ENCODE measurements at places on chromosomes 3 and 15.

DNA sequence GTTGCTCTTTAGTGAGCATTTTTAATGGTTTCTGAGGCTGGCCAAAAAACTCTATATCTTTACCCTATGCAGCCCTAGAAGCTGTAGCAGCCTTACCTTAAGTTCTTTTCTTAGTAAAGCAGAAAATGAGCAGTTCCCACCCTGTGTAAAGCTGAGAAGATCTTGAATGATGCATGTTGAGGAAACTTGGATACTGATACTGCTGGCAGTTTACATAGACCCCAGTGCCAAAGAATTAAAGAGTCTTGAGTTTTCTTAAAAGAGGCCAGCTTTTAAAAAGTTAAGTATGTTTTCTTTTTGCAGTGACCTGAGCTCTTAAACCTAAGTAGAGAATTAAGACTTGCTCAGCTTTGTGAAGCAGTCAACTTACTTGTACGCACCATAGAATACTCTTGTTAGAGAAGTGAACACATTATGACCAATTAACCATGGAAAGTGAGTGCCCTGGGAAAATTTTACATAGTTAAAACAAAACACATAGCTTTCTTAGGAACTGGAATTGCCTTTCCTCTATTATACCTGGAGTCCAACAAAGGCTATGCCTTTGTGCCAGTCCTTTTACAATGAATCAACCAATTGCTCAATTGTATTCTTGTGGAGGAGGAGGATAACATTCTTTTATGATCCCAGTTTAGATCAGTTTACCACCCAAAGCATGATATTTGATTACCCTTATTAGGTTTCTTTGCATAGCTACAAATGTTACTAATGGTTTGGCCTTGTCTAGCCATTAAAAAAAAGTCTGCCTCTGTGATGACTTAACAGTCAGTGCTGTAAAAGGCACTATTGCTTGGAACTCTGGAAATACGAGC is 28.4 kb downstream of the PLS1 start:
- DNase-seq, result no peak

GRCh38 chr3:128372281-128372680 is 94.4 kb downstream of the DNAJB8 start:
- no peak for DNase-seq

DNA sequence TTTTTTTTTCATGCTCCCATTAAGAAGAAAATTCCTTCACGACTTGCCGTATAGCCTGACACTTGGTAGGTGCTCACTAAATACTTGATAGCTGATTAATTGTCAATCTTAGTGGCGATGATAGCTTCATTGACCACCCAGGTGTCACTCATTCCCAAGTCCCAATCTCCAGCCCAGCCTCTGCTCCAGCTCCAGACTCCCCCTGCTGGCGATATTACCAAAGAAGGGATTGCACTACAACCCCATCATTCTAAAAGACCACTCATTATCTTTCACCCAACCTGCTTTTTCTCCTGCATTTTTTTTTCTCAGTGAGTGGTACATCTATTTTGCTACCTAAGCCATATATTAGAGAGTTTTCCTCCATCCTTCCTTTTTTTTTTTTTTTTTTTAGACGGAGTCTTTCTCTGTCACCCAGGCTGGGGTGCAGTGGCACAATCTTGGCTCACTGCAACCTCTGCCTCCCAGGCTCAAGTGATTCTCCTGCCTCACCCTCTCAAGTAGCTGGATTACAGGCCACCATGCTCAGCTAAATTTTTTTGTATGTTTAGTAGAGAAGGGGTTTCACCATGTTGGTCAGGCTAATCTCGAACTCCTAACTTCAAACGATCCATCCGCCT is 19.5 kb upstream of the COMMD2 start:
- DNase-seq, result peak; percentile 17

- no peak for DNase-seq
Observed at GRCh38 chr15:68511073-68511991, 67.5 kb upstream of the CORO2B start.

DNA sequence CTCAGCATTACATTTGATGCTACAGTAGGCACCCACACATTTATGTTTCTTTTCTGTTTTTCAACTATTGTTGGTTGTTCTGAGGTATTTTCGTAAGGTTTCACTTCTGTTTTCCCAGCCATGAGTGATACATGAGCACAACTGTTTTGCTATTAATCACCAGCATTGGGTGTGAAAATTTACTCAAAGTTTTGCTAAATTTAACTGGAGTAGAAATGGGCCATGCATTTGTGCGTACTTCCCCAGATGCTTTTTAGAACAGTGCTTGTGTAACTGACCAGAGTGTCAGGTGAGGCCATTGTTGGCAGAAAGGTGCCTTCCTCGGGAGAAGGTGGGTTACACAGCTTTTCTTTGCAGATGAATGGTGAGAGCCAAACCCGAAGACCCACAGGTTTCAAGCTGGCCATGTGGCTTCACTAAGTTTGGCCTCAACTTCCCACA is 70.4 kb downstream of the ST6GAL1 start:
- no peak for DNase-seq

- no peak for DNase-seq
Observed at GRCh38 chr3:63875510-63875909, 11.8 kb downstream of the ATXN7 start.

DNA sequence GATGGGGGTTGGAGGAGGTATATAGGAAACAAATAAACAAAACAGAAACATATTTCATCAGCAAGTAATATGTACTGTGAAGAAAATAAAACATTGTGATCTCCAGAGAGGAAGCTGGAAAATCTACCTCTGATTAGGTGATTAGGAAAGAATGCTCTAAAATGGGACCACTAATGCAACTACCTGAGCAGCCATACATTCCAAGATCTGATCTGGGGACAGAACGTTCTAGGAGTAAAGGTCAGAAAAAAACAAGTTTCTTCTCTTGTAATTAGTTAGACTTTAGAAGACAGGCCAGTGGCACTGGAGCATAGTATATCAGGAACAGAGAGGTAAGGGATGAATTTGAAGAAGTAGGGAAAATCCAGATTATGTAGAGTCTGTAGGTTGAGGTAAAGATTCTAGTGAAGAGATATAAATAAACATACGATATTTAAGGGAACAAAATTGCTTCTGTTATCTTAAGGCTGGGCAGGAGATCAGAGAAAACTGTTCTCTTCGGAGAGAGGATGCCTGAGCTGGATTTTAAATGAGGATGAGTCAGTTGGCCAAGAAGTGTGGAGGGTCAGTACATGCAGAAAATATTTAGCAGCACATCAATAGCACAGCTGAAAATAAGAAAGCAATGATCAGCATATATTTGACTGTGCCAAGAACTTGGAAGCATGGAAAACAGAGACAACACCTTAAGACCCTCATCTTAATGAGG is 429.5 kb downstream of the NLGN1 start:
- DNase-seq, result no peak

GRCh38 chr3:102354818-102355515 is 79.8 kb upstream of the ZPLD1 start:
- no peak for DNase-seq

DNA sequence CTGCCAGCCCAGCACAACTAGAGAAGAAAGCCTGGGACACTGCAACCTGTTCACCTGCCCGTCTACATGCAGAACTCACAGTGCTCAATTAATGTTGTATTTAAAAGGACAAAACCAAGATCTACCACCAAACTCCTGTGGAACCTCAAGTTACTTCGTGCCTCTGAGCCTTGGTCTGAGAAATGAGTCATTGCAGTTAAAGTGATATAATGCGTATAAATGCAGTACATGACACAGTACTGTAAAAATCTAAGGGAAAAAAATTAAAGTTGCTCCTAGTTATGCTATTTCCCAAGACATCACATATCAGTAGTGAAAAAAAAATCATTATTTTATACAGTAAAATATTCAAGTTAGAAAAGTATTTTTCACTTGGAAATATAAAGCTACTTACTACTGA is 138.9 kb downstream of the ZIC4 start:
- DNase-seq, result no peak

- peak; percentile 2 for DNase-seq
Observed at GRCh38 chr3:38738630-38739395, 77.2 kb downstream of the SCN10A start.

- DNase-seq, result peak; percentile 31
Observed at GRCh38 chr15:40743921-40744814, 10.9 kb downstream of the RMDN3 start.

Measured in stimulated activated CD4-positive, alpha-beta T cell treated with anti-CD3 and anti-CD28 coated beads, Interleukin-1b, Interleukin-23, amount 100 ng/mL, for 4 hours (primary cell).